Left hindlimb (tissue), 1 donor: ENCODE measurements at places on chromosomes 11 and 22.

- DNase-seq: no peak
Measured at GRCh38 chr11:133906241-133906640, 50.5 kb downstream of the IGSF9B start.

GRCh38 chr11:33515347-33515746 is 185.3 kb downstream of the C11orf91 start:
- DNase-seq: no peak

DNA sequence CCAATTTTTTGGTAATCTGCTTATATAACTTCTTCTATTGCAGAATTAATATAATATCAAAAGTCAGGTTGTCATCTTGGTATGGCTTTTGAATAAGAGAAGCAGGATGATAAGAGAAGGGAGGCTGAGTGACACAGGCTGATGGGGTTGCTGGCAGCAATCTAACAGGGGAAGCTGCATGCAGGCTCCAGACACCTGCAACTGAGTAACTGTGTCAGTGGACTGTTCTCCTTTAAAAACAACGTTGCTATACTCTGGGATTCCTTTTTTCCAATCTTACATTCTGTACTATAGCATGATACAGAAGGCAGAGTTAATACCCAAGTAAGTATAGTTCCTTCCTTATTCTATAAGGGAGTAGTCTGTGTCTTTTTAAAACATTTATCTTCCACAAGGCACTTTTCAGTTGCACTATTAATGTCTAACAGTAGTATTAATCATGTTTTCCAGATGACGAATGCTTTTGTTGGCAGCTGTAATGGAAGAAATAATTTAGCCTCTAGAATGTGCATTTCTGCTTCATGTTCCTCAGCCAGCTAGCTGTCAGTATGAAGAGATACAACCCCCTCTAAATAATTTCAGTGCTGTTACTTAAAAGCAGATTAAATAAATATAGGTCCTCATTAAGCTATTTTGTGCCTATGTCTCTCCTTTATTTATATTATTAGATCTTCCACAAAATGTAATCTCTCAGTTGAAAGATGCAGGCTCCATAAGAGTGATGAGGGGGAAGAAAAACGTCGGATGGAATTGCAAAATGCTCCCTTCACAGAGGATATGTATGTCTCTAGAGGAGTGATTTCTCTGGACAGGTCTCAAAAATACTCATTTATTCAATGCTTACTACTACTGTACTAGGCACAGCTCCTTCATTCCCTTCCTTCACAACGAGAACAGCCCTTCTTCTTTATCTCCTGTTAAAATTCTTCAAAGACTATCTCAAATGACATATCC is 50.8 kb downstream of the ATG16L2 start:
- no peak for DNase-seq

DNA sequence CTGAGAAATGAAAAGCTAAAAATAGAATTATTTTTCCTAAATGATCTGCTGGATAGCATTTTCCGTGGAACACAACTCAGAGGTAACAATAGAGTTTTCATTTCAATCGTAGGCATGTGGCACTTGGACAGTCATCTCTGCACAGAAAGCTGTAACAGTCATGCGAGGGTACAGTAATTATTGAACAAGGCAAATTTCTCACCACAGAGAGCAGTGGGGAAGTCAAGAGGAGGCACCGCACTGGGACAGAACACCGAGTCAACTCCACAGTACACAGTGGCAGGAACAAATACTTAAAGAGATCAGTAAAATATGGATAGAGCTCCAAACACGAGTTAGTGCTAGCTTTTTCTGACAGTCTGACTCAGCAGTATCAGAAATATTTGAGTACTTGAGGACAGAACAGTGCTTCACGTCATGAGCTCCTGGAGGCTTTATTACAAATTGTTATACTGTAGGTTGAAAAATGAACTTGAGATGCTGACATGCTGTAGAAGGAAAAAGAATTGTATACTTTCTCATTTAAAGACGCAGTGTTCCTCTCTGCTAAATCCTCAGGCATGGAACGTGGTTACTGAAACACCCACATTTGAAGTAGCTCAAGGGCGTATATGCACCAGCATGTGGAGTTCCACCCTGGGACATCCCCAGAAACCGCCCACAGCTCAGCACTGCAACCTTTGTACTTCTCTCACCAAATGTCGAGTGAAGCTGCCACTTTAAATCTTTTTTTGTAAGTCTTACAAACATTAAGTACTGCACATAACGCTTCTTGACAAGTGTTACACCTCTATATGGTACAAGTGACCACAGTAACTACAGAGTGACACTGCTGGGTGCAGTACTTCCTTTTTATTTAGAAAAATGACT is 27.4 kb upstream of the YPEL1 start:
- DNase-seq: no peak

GRCh38 chr11:18243783-18244362 is 4.6 kb downstream of the SAA2 start:
- peak; percentile 35 for DNase-seq

DNA sequence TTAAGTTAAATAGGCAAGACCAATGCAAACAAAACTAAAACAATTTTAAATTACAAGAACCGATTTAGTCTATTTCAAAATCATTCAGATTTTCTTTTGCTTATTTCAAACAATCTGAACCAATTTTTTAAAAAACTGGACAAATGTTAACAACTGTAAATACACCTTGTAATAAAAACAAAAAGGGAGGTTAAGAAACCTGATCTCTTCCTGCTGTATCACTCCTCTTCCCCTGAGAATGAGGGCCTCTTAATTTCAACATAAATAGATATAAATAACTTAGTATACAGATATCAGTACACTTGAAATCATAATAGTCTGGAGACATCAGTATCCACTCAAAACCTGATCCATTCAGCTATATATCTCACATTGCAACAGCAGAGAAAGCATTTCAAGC is 346.6 kb downstream of the TTC28 start:
- no peak for DNase-seq

DNA sequence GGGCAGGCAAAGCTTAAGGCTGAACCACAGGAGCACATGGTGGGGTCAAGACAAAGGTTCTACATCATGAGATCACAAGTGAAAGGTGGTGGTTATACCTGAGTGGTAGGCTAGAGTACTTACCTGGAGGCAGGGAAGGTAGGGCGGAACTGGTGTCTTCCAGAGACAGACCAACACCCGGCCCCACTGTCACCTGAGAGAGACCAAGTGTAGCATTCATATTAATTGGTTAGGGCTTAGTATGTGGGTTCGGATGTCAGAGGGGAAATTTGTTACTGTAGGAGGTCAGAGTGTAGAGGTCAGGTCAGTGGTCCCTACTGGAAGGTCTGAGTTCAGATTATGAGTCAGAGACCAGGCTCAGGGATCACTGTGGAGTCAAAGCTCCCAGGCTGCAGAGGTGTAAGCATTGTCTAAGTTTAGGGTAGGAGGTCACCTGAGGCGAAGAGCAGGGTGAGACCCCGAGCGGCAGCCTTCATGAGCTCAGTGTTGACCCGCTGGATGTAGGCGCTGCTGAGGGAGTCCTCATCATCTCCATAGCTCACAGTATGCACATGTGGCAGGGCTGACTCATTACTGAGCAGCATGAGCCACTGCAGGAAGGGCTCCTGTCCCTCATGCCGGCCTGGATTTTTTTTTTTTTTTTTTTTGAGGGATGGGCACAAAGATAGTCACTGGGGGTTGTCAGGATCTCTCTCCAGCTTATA is 3.2 kb downstream of the TPP1 start:
- DNase-seq: peak; percentile 20

GRCh38 chr11:122085264-122085663 is 30.8 kb downstream of the BLID start:
- DNase-seq: no peak
